Central memory CD4-positive, alpha-beta T cell (primary cell): ENCODE measurements at places on chromosomes 2 and 18.
A peak's percentile ranks its signal among the peaks of the same experiment; 100 is the strongest.

- no peak for DNase-seq
These were observed 78.2 kb upstream of the SLC1A4 start for GRCh38 chr2:64910972-64911433.

DNA sequence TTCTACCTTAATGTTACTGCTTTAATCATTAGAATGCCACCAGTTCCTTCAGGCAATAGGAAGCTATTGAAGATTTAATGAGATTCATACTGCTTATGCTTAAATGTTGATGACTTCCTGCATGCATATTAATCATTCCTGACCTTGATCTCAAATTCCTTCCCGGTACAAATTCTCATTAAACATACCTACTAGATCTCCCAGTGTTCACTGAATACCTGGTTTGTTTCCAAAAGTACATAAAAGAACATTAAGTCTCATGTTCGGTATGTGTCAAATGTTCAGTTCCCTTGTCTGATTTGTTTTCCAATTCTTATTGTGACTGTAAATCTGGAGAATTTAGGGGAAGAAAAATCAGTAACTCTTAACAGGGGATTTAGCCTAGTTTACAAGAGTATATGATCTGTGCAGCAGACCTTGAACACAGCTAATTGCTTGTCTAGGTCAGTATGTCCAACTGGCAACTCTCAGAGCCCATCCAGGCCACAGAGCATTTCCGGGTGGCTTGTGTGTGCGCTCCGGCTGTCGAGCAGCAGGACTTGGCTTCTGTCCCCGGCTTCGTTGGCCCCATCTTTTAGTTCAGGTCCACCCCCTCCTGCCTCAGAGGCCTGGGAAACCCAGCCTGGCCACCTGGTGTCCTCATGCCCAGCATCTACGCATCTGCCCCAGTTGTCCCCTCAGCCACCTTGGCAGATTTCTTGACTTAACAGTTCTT is 13.1 kb downstream of the METAP1D start:
- no peak for DNase-seq

GRCh38 chr2:8134985-8135682 is 546.7 kb upstream of the ID2 start:
- no peak for DNase-seq

GRCh38 chr2:11385847-11386246 is 41.4 kb upstream of the ROCK2 start:
- no peak for DNase-seq

DNA sequence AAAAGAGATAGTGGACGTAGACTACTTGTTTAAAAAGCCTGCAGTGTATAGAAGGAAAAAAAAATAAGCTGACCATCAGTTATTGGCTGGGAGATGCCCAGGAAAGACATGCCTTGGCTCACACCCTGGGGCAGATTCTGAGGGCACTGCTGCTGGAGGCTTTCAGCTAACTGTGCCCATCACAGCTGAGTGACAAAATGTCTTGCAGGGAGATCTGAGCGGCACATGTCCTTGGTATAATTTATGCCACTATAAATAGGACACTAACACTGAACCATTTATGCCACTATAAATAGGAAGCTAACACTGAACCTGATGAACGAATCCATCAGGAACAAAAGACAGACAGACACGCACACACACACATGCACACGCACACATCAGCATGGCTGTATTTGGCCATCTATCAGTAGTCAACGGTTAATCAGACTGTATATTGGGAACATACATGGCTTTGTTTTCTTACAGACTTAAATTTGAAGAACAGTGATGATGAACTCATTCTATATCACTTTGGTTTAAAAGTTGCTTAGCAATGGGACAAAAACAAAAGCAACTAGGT is 68.2 kb upstream of the NOSTRIN start:
- DNase-seq = no peak

DNA sequence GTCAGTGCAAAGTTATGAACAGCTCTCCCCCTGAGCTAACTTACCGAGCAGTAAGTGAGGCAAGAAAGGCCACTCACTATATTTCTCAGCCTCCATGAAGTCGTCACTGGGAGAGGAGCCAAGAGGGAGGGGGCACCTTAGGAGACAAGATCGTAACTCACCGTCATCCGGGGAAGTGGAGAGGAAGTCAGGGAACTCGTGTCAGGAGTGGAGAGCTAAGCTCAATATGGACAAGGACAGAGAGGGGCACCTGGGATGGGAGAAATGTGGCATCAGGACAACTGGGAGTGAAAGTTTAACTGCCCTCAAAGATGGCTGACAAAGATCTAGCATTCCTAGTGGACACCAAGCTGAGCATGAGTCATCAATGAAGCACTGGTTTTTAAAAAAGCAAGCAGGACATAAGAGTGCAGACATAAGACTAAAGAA is 37.1 kb downstream of the BCL11A start:
- no peak for DNase-seq

DNA sequence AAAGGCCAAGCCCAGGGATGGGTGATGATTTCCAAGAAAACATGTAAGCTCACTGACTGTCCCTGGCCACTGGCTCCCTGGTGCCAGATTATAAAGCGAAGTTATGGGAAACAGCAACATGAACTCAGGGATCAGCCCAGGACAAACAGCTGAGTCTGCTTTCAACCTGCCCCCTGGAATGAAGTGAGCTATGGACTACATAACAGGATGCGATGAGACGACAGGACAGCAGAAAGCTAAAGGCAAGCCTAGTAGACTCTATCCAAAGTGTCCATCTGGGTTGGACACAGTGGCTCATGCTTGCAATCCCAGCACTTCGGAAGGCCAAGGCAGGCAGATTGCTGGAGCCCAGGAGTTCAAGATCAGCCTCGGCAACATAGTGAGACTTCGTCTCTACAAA is 16.6 kb upstream of the KCMF1 start:
- no peak for DNase-seq

DNA sequence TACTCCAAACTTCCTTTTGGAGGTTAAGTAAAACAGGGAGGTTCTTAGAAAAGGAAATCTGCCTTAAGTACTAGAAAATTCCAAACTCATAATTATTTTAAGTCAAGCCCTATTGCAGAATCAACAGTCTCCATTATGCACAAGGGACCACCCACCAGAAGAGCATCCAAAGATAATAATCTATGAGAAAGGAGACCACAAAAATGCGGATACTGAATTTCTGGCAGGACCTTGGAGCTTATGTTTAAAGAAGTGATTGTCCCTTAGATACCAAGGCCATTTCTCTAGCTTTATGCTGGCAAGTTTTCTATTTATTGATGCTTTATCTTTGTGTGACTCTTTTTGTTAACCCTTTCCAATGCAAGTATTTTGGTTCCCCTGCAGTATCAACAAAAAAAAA is 404.0 kb upstream of the MMADHC start:
- DNase-seq = no peak

- DNase-seq = no peak
These were observed at the start of gene OTOS for GRCh38 chr2:240140511-240140910. Gene OTOS, minus strand, starts transcription at chr2:240140658. Its CDS starts 332 bp downstream, at chr2:240140326.

GRCh38 chr2:232781765-232782164 is 5.4 kb upstream of the KCNJ13 start:
- peak; percentile 12 for DNase-seq

DNA sequence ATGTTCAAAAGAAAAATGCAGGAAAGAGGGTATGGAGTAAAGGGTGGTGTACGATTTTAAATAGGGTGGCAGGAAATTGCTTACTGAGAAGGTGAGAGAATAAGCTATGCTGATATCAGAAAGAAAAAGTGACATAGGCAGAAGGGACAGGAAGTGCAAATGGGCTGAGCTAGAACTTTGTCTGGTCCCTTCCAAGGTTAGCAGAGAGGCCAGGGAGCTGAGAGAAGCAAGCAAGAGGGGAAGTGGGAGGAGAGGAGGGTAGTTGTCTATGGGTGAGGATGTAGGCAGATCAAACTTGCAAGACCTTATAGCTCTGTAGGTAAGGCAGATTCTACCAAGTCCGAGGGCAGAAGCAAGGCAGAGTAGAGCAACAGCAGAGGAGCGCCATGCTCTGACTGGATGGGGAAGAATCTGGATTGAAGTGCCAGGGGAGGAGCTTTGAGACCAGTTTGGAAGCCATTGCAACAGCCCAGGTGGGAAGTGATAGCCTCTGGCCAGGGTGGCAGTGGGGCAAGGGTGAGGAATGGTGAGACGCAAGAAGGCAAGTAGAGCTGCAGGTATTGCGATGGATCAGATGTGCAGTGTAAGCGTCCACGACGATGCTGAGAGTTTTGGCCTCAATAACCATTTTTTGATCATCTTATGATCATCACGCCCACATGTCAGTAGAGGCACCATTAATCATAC is 134.4 kb upstream of the APCDD1 start:
- no peak for DNase-seq

DNA sequence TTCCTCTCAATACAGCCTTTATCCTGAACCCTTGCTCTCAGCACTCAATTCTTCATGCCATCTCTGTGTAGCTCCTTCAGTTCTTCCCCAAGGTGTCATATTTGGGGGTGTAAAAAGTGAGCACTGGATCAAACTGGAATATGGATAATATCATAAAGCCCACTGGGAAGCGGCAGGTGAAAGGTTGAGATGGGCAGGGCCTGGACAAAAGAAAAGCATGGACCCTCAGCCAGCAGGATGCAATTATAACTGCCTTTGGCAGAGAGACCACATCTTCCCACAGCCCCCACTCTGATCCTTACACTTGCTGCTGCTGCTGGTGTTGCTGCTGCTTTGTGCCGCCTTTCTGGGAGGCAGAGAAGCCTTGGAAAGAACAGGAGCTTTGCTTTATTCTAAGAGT is 31.2 kb upstream of the STPG4 start:
- no peak for DNase-seq

GRCh38 chr2:111239581-111240249 is 119.0 kb downstream of the BCL2L11 start:
- DNase-seq = no peak

- no peak for DNase-seq
These were observed 60.6 kb upstream of the ATP8B1 start for GRCh38 chr18:57863706-57864105.

DNA sequence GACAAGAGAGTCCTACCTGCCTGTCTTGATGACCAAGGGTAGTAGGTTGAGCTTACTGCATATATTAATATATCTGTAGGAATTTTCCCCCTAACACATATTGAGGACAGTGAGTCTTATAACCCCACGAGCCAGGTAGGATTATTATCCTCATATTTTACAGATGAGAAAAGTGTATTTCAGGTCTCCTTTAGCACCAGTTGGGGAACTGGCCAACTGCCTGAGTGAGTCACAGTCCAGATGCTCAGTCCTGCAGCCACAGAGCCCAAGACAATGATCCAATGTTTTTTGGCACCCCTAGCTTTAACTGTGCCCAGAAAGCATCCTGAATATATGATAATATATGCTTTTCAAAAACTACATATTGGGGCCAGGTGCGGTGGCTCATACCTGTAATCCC is 30.8 kb upstream of the GLS start:
- no peak for DNase-seq

DNA sequence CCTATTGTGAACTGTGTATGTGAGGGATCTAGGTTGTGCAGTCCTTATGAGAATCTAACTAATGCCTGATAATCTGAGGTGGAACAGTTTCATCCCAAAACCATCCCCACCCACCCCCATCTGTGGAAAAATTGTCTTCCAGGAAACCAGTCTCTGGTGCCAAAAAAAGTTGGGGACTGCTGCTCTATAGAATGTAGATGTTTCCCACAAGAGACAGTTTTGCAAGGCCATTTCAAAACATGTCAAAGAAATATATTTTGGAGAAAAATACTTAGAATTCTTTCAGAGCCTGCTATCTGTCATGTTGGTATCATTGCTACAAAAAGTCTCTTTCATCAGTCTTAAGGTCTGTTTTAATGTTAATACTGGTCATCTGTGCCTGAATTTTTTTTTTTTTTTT is 4.1 kb upstream of the SLC39A10 start:
- DNase-seq = no peak
